ENCODE measurements at places on chromosomes 1 and 21. TPM values are rescaled to one million over a fixed set of nuclear protein-coding genes. Genes with fewer than 3 reads are reported as not detected.

CNN3 gene
- 87.4 TPM for total RNA-seq

DNA sequence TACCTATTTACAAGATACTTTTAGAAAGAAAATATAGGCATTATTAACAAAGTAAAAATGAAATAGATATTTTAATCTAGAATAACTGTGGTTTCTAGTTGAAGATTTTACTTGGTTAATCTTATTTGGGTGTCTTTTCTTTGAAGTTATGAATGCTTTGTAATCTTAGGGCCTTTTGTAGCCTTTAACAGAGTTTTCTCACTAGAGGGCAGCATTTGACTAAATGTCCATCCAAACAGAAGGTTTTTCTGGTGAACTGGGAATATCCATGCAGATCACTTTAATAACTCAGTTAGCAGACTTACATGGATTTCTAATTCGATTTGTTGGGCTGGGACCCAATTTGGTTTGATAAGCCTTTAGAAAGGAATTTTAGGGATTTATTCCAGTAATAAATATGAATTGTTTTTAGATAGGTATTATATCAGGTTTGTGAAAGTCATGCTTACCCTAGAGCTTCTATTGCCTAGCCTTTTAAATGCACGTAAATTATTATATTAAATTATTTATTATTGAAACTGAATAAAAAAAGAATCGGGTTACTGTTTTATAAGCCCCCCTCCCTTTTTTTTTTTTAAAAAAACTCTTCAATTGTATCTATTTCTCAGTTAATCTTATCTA, 119.7 kb downstream of the ZNF326 start:
- no peaks in the 10 kb centered on the region for H3K27me3 ChIP-seq
- no peak for DNase-seq
- H3K4me3 ChIP-seq: no peak overlapping the region
- no peaks in the 10 kb centered on the region for H3K4me1 ChIP-seq
- H3K36me3 ChIP-seq: no peaks in the 10 kb centered on the region
- H3K27ac ChIP-seq: no peak overlapping the region

- no peak overlapping the region for H3K27ac ChIP-seq
- H3K4me3 ChIP-seq: no peak overlapping the region
- H3K36me3 ChIP-seq: peaks cover 5% of the 10 kb centered on the region
- no peaks in the 10 kb centered on the region for H3K4me1 ChIP-seq
- DNase-seq: no peak
- no peaks in the 10 kb centered on the region for H3K27me3 ChIP-seq
These were observed 35.1 kb upstream of the DIP2A start for GRCh38 chr21:46423546-46424038.

DNA sequence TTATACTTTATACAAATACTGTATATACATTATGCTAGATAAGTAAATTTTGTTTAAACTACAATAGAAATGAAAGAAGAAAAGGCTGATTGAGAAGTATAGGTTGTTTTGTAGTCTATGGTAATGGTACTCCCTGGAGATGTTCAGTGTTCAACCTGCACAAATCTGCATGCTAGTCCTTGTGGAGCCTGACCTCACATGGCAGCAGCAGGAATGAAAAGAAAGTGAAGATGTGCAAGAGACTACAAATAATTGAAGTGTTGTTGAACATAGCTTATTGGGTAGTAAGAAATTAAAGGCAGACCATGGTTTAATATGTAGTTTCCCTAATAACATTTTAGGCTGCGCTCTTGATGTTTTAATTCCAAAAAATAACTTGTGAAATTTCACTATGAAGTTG, 201.2 kb downstream of the TGFB2 start:
- H3K27me3 ChIP-seq: no peaks in the 10 kb centered on the region
- H3K4me3 ChIP-seq: no peak overlapping the region
- H3K36me3 ChIP-seq: no peaks in the 10 kb centered on the region
- H3K4me1 ChIP-seq: no peaks in the 10 kb centered on the region

DNA sequence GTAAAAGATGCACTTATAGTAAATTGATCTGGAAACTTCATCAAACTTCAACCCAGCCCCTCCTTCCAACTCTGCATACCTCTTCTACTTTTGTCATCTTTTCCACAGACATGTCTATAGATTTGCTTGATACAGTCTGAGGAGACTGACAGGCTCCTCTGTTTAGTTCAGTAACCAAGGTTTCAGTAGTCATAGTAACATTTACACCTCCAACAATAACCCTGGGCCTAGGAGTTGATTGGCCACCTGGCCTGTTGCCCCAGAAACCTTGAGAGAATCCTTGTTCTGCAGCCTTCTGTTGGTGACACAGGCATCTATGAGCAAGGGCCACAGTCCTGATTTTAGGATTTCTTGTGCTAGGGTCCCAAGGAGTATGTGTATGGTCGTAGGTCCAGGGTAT, at the start of gene CFAP141:
CFAP141 (minus strand) TSS at position 138 of the 400 bp plus-strand sequence; CDS start at position 112, 26 bp downstream.
- peaks cover 49% of the 10 kb centered on the region for H3K36me3 ChIP-seq
- H3K27ac ChIP-seq: no peak within 1 kb of the TSS
- no peak within 1 kb of the TSS for H3K4me3 ChIP-seq
- no peaks in the 10 kb centered on the region for H3K27me3 ChIP-seq

NEK7 gene
- 34.4 TPM for total RNA-seq

DNA sequence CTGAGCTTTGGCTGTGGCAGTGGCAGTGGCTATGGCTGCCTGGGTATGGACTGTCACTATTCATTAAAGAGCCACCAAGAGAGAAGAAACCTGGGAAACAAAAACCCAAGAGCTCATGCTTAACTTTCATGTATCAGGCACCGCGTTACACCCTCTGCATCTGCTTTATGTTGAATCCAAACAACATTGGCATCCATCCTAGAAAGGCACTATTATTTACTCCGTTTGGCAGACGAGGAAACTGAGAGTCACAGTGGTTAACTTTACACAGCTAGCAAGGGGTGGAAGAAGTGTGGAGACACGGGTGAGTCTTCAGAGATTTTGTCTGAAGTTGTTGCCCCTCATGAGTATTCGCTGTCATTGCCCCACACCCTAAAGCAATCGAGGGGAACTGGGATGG, 63.8 kb downstream of the PLXNA2 start:
- no peak for DNase-seq
- H3K4me1 ChIP-seq: peaks cover 47% of the 10 kb centered on the region
- H3K4me3 ChIP-seq: no peak overlapping the region
- no peak overlapping the region for H3K27ac ChIP-seq
- H3K27me3 ChIP-seq: no peaks in the 10 kb centered on the region

SLAMF8 gene
- 1.2 TPM for total RNA-seq

DNA sequence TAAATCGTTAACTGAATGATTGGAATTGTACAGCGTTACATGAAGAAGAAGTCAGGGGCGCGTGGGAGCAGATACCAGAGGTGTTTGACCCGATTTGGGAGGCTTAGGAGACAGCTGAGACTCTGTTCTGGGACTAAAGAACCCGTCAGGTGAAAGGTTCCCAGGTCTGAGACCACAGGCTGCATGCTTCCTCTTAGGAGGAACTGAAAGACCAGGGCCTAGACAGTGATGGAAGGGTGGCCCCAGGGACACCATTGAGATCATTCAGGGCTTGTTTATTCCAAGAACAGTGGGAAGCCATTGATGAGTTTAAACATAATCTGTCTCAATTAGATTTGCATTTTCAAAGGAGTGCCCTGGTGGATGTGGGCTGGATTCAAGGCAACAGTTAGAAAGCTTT, 904 bp downstream of the KLF17 start:
- no peak overlapping the region for H3K4me3 ChIP-seq
- no peaks in the 10 kb centered on the region for H3K36me3 ChIP-seq
- no peaks in the 10 kb centered on the region for H3K4me1 ChIP-seq
- no peak for DNase-seq
- no peaks in the 10 kb centered on the region for H3K27me3 ChIP-seq
- no peak overlapping the region for H3K27ac ChIP-seq

GBP4 gene
- total RNA-seq: 8.1 TPM

AGL gene
- 78.5 TPM for total RNA-seq

DNA sequence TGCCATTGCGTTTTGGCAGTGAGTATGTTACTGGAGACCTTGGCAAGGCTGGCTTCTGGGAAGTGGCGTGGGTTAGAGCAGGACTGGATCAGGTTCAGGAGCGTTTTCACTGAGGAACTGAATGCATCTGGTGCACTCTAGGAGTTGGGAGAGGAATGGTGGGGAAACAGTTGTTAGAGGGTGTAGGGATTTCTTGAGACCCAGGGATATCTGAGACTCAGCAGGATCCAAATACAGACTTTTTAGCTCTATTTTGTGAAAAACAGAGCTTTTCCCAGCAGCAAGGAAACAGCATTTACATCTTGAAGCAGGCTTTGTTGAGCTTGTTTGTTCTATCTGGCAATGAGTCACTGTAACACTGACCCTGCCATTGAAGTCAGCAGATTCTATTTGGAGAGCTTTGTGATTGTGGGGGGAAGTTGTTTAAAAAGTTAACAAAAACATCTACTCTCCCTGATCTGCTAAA, 56.9 kb upstream of the NRIP1 start:
- H3K4me1 ChIP-seq: peaks cover 12% of the 10 kb centered on the region
- no peak overlapping the region for H3K27ac ChIP-seq
- no peak overlapping the region for H3K4me3 ChIP-seq
- no peaks in the 10 kb centered on the region for H3K27me3 ChIP-seq
- no peak for DNase-seq
- no peaks in the 10 kb centered on the region for H3K36me3 ChIP-seq

OR2L8 gene
- 0.09 TPM for total RNA-seq

- H3K36me3 ChIP-seq: no peaks in the 10 kb centered on the region
- peaks cover 58% of the 10 kb centered on the region for H3K4me1 ChIP-seq
- DNase-seq: no peak
- peak overlapping the region; percentile 78 for H3K4me3 ChIP-seq
These were observed 885 bp downstream of the AHCYL1 start for GRCh38 chr1:109985247-109986053.

GRCh38 chr1:29646161-29646775, 409.9 kb downstream of the PTPRU start:
- no peaks in the 10 kb centered on the region for H3K4me1 ChIP-seq
- no peaks in the 10 kb centered on the region for H3K36me3 ChIP-seq
- DNase-seq: peak; percentile 10
- H3K4me3 ChIP-seq: no peak overlapping the region

GRCh38 chr1:13832100-13832499, 132.1 kb downstream of the PRDM2 start:
- no peaks in the 10 kb centered on the region for H3K36me3 ChIP-seq
- no peak overlapping the region for H3K27ac ChIP-seq
- H3K4me3 ChIP-seq: no peak overlapping the region
- H3K27me3 ChIP-seq: no peaks in the 10 kb centered on the region

- peaks cover 16% of the 10 kb centered on the region for H3K4me1 ChIP-seq
- no peak for DNase-seq
- no peaks in the 10 kb centered on the region for H3K27me3 ChIP-seq
- no peak overlapping the region for H3K4me3 ChIP-seq
- no peaks in the 10 kb centered on the region for H3K36me3 ChIP-seq
These were observed 22.0 kb upstream of the BCAR3 start for GRCh38 chr1:93703643-93704042.

- H3K4me1 ChIP-seq: peaks cover 4% of the 10 kb centered on the region
- no peaks in the 10 kb centered on the region for H3K27me3 ChIP-seq
- DNase-seq: no peak
- no peaks in the 10 kb centered on the region for H3K36me3 ChIP-seq
- H3K4me3 ChIP-seq: no peak overlapping the region
These were observed 2.3 kb upstream of the SLC9A1 start for GRCh38 chr1:27157194-27157593.

PRXL2B gene
- total RNA-seq: 4.6 TPM

DNA sequence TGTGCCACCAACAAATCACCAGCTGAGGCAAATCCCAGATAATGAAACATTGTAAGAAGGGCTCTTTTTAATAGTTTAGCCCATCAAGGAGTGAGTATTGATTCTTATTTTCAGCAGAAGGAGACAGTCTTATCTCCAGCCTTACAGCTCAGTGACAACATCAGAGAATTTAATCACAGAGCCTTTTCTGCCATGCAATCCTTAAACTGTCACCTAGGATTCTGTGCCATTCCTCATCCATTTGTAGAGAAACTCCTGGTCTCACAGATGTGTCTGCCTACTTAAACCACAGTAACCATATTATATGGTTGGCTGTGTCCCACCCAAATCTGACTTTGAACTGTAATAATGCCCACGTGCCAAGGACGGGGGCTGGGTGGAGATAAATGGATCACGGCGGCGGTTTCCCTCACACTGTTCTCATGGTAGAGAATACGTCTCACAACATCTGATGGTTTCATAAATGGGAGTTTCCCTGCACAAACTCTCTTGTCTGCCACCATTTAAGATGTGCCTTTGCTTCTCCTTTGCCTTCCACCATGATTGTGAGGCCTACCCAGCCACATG, 217.7 kb downstream of the RERE start:
- no peak for DNase-seq
- no peaks in the 10 kb centered on the region for H3K27me3 ChIP-seq
- H3K27ac ChIP-seq: no peak overlapping the region

DNA sequence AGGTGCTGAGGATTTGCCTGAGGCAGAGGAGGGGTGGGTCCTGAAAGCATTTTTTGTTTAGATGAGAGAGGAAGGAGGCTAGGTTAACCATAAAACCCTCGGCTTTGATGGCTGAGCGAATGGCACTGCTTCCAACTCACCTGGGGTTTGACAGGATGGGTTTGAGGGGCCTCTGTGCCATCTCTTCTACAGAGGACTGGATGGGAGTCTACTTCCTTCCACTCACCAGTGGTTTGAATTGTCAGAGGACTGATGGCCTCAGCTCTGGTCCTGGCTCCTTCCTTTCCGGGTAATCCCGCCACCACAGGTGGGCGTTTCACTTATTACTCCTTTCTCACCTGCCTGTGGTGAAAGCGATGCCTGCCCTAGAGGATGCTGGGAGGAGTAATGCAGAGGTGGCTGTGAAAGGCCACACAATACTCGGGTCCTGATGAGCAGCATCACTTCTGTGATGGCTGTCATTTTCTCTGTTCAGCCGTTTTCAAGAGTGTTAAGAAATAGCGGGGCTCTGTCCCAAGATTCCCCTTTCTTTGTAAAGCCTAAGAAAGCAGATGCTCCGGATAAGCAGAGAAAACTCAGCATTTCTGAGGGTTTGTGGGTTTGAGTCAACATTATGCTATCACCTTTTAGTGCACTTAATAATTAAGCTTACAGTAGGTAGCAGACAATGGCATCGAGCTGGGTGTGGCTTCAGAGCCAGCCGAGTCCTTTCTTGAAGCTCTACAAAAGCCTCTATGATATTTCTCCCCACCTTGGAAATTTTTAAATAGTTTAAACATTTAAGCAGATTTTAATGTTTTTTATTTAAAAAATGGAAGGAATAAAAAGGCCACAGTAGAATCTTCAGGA, 220.7 kb downstream of the HLX start:
- no peak overlapping the region for H3K4me3 ChIP-seq
- H3K36me3 ChIP-seq: no peaks in the 10 kb centered on the region
- H3K27ac ChIP-seq: no peak overlapping the region
- no peaks in the 10 kb centered on the region for H3K4me1 ChIP-seq
- no peaks in the 10 kb centered on the region for H3K27me3 ChIP-seq

LRRC71 gene
- not detected for total RNA-seq

- H3K36me3 ChIP-seq: no peaks in the 10 kb centered on the region
- no peak overlapping the region for H3K27ac ChIP-seq
- no peak overlapping the region for H3K4me3 ChIP-seq
These were observed 34.4 kb upstream of the COL18A1 start for GRCh38 chr21:45370575-45370974.

DNA sequence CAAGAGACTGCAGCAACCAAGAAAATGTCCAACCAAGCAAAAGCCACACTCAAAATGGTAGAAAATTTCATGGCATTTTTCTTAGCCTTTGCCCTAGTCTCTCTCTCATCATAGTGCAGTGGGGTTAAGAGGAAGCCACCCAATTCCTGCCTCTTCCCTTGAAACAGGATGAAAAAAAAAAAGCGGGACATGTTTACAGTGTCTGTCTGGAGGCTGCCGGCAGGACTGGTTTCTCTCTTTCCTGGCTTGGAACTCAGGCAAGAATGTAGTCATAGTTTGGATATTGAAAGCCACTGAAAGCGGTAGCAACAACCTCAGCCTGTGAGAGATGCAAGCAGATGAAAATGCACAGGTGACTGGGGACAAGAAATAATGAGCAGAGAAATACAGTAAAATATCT, 13.3 kb upstream of the TNFSF18 start:
- no peaks in the 10 kb centered on the region for H3K4me1 ChIP-seq
- H3K4me3 ChIP-seq: no peak overlapping the region
- H3K27me3 ChIP-seq: no peaks in the 10 kb centered on the region

LCE2A gene
- not detected for total RNA-seq

DYNLT5 gene
- 3.1 TPM for total RNA-seq
